ENCODE measurements at places on chromosomes 3 and 15.
A peak's percentile ranks its signal among the peaks of the same experiment; 100 is the strongest.

DNA sequence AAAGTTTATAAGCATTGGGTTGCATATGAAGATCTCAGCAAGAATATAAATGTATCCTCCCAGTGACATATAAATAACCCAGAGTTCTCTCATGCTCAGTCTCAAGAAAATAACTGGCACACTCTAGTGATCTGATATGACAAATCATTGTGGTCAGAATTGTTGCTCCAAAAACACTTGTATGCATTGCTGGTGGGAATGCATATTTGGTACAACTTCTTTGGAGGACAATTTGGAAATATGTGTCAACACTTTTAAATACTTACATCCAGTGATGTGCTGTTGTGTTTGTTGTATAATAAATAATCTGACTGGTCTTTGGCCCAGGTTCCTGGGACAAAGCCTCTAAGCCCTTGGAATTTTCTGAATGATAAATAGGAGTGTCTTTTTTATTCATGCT, 66.7 kb upstream of the STT3B start:
- DNase-seq, result no peak

DNA sequence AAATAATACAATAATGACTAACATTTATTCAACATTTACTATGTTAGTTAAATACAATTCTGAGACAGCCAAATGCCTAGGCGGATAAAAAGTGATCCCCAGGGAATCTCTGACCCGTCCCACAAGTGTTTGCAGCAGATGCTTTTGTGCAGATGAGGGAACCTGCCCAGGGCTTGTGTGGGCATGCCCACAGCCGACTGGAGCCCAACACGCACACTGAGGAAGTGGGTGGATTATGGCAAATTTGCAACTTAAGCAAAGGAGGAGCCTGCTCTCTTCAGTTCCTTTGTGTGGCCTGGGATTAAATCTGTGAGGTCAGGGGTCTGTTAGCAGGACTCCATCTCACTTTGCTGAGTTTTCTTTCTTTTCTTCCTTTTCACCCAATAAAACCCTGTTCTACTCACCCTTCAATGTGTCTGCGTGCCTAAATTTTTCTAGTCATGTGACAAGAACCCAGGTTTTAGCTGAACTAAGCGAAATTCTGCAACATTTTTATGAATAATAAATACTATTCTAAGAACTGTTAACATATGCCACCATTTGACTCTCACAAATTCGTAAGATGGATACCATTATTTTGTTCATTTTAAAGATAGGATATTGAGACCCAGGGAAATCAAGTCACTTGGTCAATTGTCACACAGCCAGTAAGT, 13.9 kb upstream of the RTP1 start:
- DNase-seq, result peak; percentile 46

- no peak for DNase-seq
Observed at GRCh38 chr3:33144433-33144832, 30.6 kb downstream of the CRTAP start.

DNA sequence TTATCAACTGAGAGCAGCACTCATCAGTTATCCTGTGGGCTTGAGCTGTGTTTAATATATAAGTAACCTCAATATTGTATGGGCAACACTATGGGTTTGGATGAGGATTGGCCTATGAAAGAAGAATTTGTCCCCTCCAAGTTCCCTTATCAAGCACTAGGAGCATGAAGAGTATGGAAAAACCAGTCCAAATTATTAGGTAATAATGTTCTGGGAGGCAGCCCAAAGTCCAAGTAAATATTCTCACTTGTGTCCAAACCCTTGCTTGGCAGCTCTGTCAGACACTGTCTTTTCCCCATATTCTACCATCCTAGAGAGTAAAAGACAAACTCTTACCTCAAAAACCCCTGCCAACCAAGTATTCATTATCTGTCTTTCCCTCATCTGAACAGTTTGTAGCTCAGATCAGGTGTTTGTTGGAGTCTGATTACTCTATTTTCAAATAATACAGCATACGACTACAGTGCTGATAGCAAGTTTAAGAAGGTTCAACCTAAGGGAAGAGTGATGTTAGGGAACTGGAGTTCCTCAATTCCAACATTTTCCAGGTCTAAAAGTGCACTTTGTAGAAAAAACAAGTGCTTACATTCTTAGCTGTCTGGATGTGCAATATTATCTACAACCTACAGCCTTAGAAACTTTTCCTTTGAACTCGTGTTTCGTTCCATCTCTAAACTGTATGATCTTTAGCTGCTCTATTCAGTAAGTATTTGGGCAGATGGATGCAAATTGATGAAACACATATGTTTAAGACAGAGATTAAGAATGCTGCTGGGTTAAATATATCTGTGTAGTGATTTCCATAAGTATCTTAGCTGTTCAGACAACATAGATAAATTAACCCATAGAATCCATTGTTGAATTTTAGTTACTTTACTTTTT, 89.7 kb upstream of the PHLDB2 start:
- DNase-seq, result no peak

DNA sequence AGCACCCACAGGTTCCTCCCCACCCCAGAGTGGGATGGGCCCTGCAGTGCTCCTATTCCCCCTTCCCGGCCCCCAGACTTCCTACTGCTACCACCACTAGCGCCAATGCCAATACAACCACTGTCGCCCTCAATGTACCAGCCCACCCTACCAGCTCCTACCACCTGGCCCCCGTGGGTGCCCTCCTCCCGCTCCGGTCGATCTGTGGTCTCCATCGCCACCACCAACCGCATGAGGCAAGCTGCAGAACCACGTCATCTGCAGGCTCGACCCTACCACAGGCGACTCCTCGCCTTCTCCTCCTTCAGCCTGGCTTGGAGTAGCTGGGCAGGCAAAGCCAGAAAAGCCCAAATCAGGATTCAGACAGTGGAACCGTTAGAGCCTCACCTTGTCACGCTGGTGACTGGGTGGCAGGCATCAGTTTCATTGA, 179.3 kb downstream of the POTEB3 start:
- DNase-seq, result no peak

DNA sequence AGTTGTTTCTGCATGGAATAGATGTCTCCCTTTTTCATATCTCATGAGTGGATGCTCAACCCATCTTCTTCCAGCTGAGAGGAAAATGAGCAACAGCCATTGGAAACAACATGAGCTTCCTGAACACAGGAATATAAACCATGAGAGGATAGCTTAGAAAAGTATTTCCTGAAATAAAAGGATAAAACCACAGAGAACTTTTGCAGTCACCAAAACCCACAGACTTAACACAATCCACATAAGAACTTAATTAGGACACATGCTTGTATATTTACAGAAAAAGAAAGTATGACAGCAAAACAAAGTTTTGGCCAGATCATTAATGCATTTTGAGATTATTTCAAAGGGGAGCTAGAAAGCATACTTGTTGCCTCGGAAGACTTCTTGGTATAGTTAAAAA, 180.5 kb upstream of the RASGRP1 start:
- peak; percentile 53 for DNase-seq

DNA sequence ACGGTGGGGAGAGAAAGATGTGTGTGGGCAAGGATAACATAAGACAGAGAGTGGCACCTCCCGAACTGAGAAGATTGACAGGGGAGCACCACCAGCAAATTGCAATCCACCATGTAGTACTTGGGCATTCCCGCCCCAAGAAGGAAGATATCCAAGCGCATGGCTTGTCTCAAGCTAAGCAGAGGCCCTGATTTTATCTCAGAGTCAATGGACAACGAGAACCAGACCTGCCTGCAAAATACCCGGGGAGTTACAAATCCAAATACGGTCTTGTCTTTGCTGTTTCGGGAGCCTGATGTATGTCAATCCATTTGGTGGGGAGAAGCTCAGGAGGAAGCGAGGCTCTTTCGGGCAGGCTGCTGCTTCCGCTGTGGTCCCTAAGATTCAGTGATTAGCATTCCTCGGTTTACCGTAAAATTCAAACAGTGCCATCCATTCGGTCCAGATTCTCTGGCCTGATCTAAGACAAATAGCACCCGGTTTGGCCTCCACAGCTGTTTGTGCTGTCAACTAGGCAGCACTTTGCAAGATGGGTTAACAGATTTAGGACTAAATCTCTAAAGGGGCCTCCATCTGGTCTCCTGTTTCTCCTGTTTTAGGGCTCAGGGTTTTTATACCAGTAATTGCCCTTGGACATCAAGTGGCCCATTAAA, 97.7 kb upstream of the WNT5A start:
- no peak for DNase-seq

DNA sequence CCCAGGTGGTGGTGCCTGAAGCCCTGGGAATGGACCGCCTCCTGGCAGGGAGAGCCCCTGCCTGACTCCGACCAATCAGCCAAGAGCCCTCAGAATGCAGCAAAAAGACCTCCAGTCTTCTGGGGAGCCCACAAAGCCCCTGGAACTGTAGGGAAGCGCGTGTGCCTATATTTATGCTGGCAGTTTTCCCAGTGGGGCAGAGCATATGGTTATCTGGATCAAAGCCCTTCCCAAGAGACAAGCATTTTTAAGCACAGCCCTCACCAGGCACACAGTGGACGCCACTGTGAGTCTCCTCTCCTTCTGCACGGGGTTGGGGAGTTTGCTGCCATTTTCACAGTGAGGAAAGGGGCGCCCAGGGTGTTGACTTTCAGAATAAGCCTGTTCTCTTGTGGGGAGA, 80.9 kb upstream of the RPL32 start:
- no peak for DNase-seq

Data from GM04504 (cell line).